ENCODE measurements at places on chromosomes 6 and 20.

- no peak for DNase-seq
These were observed 146.9 kb upstream of the KCNG1 start for GRCh38 chr20:51169813-51170212.

DNA sequence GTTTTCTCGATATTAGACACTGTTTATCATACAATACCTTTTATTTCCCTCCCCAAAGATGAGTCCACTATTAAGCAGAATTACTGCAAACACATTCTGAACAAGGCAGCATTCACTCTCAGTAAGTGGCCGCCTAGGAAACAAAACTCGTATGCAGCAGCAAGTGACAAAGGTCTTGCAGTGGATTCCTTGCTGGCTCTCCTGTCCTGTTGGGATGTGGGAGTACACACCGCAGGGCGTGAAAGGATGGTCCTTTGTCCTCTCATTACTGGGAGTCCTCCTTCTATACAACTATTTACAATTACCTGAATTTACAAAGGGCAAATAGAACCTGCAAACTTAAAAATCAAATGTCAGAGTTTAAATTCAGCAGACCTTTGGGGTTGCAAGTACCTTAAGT is 16.1 kb downstream of the CTCFL start:
- no peak for DNase-seq

- DNase-seq, result no peak
These were observed 2.3 kb upstream of the SNRNP48 start for GRCh38 chr6:7587631-7588100.

DNA sequence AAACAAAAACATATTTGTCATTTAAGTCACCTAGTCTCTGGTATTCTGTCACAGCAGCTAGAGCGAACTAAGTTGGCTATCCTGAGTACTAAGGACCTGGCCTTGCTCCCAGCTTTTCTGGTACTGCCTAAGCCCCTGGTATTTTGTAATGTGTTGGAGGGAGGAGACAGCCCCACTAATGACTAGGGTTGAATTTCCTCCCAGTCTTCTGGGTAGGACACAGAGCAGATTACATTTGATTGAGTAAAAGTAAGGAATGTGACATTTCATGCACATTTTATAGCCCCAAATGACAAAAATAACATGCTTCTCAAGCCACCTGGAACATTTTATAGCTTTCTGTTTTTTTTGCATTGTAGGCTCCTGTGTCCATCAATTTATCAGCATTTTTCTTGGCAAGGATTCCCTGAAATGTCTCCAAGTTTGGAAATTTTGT is 47.9 kb upstream of the DDR1 start:
- no peak for DNase-seq

GRCh38 chr20:1163105-1163504 is 21.7 kb downstream of the TMEM74B start:
- no peak for DNase-seq

DNA sequence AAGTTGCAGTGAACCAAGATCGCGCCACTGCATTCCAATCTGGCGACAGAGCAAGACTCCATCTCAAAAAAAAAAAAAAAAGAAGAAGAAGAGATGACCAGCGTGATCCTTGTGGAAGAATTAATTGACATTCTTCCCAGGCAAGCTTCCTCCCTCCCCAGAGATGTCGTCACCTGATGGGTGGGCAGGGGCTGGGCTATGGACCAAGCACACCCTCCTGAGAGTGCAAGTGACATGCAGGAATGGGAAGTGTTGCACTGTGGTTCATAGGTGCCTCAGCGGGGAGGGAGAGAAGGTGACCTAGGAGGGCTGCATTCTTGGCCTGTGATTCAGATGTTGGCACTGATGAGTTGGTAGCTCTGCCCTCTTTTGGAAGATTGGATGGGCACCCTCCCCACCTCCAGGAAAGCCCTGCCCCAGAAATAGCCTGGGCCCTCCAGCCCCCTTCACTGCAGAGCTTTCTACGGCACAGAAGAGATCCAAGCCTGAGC is 37.8 kb downstream of the TAF8 start:
- DNase-seq, result no peak
